ENCODE measurements at places on chromosomes 11 and 22.

- DNase-seq = peak; percentile 40
These were observed 430 bp downstream of the DDX6 start for GRCh38 chr11:118790357-118791110.

DNA sequence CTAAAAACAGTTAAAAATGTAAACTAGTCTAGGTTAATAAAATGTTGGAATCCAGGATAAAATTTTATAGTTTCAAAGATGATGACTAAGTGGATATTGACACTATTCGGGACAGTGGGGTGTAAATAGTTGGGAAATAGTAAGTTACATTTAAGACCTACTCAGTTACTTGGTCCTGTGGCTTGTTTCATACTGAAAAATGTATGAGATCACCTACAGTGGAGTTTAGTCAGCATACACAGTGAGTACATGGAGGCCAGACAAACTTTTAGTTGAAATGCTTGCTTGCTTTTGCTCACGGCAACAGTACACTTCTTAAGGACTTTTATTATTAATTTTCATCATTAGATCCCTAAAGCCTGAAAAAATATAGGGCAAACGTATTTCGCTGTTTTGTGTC, 16.1 kb downstream of the TRIM22 start:
- no peak for DNase-seq

DNA sequence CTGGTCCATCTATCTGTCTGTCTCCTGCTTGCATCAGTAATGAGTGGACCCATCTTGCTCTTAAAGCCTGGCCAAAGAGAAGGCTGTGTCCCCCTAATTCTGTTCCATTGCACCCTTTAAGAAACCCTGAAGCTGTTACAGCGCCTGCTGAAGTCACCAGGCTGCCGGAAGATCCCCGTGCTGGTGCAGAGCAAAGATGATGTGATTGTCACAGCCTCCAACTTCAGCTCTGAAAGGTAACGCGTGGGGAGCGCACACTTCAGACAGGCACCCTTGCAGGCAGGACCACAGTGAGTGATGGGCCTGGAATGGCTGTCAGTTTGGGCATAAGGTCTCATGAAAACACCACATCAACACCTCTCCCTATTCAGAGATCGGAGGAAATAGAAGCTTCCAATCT, 18.4 kb downstream of the GTPBP1 start:
- DNase-seq = no peak

GRCh38 chr11:130456286-130456685, 7.8 kb downstream of the ADAMTS15 start:
- no peak for DNase-seq

DNA sequence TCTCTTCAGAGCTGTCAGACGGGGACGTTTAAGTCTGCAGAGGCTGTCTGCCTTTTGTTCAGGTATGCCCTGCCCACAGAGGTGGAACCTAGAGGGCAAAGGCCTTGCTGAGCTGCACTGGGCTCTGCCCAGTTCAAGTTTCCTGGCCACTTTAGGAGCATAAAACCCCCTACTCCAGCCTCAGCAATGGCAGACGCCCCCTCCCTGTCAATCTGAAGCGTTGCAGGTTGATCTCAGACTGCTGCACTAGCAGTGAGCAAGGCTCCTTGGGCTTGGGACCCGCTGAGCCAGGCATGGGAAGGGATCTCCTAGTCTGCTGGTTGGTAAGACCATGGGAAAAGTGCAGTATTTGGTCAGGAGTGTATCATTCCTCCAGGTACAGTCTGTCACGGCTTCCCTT, 66.6 kb upstream of the TP53I11 start:
- DNase-seq = no peak

GRCh38 chr11:19437760-19438159, 197.0 kb upstream of the E2F8 start:
- DNase-seq = no peak

DNA sequence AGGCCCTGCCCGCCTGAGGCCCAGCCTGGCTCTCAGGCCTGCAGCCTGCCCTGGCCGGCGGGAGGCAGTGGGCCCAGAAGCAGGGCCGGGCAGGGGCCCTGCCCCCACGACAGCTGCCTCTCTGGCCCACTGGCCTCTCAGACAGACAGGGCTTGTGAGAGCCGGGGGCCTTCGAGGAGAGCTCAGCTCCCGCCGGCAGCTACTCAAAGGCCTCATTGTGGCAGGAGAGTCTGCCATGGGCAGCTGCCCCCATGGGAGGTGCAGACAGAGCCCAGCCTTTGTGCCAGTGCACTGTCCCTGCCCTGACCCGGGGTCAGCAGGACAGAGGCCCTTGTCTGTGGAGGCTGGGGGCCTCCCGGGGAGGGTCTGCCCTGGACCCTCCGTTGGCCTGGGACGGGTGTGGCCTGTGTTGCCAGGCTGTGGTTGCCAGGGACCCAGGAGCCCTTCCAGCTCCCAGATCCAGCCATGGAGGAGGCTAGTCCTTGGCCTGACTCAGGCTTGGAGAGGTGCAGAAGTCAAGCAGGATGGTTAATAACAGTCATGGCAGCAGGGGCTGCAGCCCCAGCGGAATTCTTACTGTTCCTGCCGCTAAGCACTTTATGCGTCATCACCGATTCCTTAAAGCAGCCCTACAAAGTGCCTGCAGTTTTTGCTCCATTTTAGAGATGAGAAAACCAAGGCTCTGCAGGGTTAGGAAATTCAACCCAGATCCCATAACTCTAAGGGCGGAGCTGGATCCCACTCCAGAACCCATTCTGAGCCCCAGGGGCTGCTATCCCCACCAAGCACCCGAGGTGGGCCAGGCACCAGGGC, 12.5 kb downstream of the FLRT1 start:
- DNase-seq = no peak

DNA sequence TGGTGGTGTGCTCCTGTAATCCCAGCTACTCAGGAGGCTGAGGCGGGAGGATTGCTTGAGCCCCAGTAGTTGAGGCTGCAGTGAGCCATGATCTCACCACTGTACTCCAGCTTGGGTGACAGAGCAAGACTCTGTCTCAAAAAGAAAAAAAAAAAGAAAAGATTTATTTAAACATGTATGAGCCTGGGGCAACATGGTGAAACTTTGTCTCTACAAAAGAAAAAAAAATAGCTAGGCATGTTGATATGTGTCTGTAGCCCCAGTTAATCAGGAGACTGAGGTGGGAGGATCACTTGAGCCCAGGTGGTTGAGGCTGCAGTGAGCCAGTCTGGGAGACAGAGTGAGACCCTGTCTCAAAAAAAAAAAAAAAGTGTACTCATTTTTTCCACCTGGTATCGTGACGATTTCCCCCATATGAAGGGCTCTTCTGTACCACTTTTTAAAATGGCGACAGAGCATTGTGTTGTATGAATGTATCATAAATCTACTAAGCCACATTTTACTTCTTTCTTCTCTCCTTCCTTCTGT, 16.4 kb upstream of the KCTD14 start:
- DNase-seq = no peak

DNA sequence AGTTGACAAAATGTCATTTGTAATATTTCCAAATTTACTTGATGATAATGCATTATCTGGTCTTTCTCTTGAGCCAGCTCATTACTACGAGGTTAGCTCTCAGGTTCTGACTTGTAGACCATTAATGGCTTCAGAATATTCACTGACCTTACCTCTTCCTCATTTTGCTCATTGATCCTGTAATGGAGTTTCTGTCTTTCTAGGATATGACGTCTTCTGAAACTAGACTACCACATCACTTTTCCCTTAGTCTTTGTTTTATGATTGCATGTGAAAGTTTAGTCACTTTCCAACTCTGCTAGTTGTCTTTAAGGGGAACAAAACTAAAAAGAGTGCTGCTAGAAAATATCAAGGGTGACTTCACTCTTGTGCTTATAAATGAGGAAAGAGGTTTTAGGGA, 697.6 kb downstream of the JRKL start:
- DNase-seq = no peak

DNA sequence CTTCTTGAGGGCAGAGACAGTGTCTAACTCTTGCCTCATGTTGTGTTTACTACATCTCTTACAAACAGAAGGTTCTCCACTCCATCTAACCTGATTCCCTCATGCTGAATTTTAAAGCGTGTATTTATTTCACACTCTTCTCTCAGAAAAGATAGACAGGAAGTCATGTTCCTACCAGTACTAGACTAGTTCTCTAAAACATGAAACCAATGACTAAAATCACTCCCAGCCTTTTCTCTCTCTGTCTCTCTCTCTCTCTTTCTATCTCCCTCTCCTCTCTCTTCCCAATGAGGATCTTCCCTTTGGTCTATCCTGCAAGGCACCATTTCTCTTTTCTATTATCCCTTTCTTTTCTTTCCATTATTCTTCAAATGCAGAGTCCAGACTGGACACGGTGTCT, 391.9 kb upstream of the CADM1 start:
- DNase-seq = no peak

GRCh38 chr22:21025266-21025665, 7.1 kb downstream of the SLC7A4 start:
- DNase-seq = no peak

DNA sequence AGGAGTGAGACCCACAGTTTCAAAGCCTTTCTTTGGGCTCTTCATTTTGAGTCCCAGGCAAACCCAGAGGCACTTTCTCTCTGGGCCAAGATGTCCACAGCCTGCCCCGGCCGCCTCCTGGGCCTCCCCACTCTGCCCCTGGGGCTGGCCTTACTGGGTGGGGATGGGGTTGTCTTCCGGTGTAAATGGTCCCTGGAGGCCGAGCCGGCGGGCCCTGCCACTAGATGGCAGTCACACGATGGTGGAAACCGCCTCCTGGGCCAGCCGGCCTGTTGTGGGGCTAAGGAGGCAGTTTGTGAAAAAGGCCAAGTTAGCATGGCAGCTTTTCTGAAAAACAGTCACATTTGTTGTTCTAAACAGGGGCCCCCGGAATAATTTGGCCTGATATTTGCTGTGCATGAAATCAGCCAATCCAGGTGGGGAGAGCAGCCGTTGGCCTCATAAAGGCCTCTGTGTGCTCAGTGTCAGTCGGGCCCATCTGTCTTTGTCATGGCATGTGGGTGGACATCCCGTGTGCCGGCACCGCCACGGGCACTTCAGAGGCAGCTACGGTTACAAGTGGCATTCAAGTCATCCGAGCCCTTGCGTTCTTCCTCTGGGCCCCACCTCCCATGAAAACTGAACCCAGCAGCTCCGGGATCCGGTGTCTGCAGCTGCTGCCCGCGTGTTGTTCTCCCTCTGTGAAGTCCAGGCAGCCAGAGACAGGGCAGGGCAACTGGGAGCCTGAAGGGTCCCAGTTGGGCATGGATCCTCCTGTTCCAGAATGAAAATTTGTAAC, 6.5 kb downstream of the MRPL23 start:
- DNase-seq = no peak

DNA sequence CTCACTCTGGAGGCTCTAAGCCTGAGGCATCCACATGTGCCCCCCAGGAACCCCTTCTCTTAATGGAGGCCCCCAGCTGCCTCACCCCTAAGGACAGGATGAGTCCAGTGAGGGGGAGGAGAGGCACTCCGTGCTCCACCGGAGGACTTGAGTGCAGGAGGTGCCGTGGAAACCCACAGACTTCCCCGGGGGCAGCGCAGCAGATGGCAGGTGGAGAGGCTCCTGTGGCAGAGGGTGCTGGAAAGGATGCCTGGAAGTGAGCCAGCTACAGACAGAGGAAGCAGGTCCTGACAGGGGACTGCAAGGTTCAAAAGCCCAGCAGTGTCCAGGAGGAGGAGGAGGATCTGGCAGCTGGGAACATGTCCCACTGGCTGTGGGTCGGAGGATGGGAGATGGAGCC, 1384.0 kb downstream of the TBC1D22A start:
- DNase-seq = no peak

- DNase-seq = no peak
These were observed 1078.0 kb downstream of the NTM start for GRCh38 chr11:132448334-132448995.

DNA sequence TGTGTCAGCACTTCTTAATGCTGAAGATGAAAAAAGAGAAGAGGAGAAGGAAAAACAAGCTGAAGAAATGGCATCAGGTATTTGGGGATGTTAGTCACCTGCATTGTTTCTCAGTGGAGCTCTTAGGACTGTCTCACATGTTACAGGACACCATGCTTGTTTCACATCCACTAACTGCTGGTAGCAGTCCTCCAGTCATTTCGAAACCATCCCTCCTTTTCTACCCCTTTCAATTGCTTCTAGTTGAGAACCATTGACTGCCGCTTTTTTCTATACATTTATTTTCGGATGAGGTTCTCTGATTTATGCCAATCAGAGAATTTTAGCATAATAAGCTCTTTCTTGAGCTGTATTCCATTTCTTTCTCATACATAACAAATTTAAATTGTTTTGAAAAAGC, 21.5 kb downstream of the BIRC2 start:
- DNase-seq = no peak

GRCh38 chr11:69598147-69598546, 42.8 kb upstream of the CCND1 start:
- DNase-seq = no peak

GRCh38 chr11:128694618-128695481, 978 bp downstream of the FLI1 start:
- no peak for DNase-seq

DNA sequence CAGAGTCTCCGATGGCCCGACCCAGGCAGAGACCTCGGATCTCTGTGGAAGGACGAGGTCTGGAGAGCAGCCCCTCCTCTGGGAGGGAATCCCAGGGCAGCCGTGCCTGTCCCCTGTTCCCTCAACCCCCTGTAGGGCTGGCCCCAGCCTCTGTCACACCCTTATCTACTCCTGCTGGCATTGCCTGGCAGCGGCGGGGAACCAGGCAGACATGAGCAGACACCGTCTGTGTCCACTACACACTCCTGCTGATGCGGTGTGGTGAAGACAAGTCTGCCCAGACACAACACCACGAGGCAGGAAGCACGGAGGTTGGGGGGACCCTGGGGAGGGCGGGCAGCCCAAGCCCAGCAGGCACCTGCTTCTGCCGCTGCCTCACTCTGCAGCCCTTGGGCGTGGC, 52.5 kb upstream of the A4GALT start:
- DNase-seq = no peak

- no peak for DNase-seq
These were observed 10.2 kb upstream of the ACCSL start for GRCh38 chr11:44037658-44037998.

Measured in NCI-H1436 (cell line).